ENCODE measurements at places on chromosomes 3 and 15.

DNA sequence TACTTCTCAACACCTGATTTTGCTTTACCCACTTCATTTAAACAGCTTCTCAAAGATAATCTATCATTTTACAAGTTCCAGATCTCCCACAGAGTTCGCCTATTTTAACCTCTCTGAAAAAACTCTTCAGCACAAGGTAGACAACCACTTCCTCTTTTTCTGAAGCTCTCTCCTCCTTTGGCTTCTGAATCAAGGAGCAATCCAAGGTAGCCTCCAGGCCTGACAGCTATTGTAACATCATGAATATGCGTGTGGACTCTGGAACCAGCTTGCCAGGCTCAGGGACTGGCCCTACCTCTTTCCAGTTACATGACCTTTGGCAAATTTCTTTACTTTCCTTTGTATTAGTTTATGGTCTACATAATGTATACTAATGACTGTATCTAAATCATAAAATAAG is 405.9 kb upstream of the ZNF385D start:
- DNase-seq = no peak

DNA sequence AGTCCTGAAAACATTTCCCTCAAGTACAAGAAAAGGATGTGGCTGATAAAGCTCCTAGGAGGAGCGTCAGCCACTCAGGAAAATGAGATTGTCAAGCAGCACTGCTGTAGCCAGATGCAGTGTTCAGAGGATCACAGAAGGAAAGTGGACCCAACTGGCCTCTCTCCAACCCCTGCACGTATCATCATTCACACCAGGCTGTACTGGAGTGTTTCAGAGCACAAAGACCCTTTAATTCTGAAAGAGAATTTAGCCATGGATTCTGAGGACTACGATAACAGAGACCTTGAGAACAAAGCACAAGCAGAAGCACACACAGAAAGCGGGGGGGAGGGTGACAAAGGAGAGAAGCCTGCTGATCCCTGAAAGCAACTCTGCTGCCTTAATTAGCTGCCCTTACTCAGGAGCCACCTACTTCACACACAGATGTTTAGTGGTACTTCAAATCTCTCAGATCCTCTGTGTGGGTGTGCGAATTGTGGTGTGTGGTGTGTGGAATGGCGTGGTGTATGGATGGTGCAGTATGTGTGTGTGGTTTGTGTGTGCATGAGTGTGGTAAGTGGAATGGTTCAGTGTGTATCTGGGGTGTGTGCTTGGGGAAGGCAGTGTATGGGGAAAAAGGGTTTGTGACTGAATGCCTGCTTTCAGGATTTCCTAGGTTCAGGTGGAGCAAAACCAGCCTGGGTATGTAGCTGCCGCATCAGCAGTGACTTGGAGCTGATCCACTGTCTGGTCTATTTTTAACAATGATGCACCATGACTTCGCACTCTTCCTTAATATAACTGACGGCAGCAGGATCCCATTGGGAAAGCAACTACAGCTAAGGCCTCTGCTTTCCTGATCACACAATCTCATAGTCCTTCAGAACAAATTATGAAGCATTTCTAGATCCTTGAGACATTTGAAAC is 192.5 kb downstream of the RSL24D1 start:
- DNase-seq = no peak

GRCh38 chr15:65376767-65377104 is 1.1 kb downstream of the IGDCC3 start:
- DNase-seq = no peak

GRCh38 chr3:193714523-193715137 is 121.6 kb downstream of the OPA1 start:
- DNase-seq = no peak

- DNase-seq = no peak
These were observed 64.9 kb downstream of the ATP10A start for GRCh38 chr15:25797936-25798901.

DNA sequence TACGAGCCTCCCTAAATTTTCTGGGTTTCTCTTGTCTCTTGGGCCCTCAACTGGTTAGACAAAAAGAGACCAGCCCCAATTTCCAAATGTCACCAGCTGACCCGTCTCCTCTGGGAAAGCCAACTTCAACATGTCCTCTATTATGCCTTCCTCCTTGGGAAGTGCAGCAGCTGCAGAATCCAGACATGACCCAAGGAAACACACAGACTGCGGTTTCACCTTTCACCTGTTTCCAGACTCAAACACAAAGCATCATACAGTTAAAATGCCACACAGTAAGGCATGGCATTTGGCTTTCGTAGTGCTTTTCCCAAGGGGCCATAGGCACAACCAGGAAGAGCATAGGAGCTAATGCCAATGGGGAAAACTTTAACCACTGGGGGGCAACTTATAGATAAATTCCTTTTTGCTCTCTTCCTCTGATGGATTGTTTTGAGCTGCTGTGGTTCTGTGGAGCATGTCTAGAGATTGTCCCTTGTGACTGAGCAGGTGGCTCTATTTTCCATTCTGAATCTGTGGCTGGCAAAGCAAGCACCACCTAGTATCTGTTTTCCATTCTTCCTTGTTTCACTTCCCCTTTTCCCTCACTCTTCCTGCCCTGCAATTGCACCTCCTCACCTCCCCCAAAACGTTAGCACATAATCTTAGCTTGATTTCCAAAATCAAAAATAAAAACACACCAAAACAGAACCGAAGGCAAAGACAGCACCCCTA is 49.3 kb downstream of the HHLA2 start:
- DNase-seq = no peak

DNA sequence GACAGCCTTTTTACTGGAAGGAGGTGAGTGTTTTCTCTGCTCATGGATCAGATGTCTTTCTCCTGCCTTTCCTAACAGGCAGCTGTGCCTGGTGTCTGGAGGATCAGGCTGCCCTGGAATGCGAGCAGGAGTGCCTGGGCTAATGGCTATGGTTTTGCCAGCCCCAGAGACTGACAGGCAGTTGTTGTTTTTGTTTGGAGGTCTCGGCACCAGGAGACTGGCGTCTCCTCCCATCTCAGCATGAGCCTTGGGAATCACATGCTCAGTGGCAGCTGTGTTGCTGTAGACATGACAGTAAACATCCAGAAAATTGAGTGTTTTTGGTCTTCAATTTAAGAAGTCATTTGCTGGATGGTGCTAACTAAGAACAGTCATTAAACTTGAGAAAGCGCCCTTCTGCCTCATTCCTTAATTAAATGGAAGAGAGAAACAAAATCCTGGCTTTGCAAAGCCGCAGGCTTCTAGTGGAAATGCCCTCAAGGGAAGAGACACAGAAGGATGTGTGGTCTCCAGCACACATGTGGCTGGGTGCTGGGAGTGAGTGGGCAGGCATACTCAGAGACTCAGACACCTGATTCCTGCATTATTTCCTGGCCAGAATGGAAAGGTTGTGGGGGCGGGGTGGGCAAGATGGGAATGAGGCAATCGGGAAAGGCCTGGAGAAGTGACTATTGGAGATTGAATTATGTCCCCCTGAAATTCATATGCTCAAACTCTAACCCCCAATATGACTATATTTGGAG is 97.0 kb upstream of the NMNAT3 start:
- no peak for DNase-seq

- no peak for DNase-seq
These were observed 45.3 kb downstream of the OSTN start for GRCh38 chr3:191244242-191244867.

GRCh38 chr3:64009528-64009927 is 13.8 kb downstream of the PSMD6 start:
- DNase-seq = no peak

DNA sequence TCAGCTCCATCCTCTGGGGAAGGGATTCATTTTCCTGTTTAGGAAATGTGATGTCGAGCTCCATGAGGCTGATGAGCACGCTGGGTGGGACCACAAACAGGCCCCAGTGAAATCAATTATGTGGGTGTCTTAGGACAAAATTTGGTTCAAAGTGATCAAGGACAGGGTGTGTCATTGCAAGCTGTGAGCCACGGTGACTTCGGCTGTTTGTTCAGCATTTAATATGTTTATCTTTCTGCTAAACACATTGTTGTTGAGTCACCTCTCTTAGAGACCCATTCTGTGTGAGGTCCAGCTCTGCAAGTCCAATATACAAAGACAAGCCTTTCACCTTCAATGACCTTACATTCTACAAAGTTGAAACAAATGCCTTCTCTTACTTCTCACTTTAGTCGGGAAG is 41.3 kb downstream of the SSR3 start:
- DNase-seq = no peak

DNA sequence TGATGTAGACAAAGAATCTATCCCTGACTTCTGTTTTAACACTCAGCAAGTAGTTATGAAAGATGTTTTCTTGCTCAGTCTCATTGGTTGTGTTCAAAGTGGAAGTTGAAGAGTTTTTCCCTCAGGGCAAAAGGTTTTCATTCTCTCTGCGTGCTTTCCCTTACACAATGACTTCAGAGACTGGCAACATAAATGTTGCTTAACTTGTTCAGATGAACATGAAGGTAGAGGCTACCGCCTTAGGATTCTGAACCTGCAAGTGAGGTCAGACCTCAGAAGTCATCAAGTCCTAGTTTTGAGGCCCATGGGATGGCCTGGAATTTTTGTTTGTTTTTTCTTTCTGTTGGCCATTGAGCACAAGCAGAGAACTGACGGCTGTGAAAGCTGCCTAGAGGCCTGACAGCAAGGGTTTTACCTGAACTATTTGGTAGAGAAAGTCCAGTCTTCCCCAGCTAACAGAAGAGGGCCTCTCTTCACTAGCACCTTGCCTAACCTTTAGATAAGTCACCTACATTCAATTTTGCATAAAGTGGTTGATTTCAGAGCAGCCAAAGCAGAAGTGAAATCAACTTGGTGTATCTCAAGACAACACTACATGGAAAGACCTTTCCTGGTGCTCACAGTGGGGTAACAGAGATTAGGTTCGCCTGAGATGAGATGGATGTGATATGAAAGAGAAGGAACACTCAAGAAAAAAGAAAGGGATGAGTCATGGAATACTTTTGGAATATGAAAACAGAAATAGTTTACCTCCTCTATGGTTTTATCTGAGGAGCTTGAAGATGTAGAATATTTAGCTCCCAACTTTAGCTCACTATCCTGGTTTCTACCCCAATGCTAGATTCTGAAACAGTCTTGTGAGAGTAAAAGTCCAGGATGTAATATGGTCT is 53.6 kb upstream of the AP4E1 start:
- DNase-seq = no peak

- no peak for DNase-seq
These were observed 145.0 kb downstream of the ADAM10 start for GRCh38 chr15:58604455-58604923.

DNA sequence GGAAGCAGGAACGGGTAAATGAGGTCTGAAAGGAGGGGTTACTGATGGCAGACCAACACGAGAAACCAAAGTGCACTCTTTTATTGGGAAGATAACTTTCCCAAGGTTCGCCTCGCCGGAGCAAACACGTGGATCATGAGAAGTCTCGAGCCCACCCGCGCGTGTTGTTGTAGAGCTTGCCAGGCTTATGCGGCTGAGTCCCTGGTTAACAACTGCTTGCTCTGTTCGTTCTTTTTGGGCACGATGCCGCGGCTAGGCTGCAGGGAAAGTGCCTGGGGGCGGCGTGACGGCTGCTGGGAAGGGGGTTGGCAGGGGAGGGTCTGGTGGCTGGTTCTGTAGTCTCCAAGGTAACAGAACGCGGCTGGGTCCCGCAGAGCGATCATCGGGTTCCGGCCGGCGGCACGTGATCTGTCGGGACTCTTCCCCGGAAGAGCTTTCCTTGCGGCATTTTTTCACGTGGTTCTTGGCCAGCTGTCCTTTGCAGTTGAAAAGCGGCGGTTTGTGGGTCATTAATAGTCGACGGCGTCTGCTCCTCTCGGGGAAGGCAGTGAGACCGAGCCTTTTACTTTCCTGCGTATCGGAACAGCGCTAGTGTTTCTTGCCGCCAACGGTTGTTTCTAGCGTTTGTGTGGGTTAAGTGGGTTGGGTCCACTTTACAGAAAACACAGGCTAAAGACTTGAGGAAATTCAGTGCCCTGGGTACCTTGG is 1.5 kb downstream of the MGA start:
- peak; percentile 80 for DNase-seq

DNA sequence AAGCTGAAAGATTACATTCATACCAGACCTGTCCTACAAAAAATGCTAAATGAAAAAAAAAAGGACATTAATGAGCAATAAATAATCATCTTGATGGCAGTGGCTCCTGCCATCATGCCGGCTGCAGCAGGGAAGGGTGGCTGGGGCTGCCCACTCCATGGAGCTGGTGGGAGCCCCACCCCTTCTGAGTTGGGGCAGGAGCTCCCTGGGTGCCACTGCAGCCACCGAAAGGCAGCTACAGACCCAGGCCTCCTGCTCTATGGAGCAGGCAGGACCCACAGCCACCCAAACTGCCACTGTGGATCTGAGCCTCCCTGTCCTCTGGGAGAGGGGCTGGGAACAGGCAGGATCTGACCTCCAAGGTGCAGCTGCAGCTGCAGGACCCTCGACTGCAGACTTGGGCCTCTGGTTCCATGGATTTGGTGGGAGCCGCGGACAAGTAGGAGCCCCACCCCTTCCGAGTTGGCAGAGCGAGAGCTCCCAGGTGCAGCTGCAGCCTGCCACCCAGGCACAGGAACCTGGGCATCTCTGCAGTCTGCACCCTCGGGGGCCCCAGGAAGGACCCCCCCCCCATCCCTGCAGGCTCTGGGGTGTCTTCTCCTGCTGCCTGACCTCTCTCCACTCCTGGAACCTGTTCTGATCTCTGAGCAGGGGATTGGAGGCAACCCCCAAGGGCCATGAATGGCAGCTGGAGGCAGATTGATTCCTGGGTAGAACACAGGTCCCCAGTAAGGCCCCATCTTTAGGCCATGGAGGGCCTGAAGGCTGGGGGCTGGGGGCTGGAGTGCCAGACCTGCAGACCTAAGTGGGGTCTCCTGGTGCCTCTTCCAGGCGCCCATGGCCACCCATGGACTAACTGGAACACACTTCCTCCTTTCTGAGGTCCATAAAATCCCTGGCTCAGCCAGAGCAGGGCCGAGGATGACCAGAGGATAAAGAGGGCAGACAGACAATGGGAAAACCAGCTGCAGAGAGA is 70.4 kb upstream of the TTC14 start:
- DNase-seq = no peak

DNA sequence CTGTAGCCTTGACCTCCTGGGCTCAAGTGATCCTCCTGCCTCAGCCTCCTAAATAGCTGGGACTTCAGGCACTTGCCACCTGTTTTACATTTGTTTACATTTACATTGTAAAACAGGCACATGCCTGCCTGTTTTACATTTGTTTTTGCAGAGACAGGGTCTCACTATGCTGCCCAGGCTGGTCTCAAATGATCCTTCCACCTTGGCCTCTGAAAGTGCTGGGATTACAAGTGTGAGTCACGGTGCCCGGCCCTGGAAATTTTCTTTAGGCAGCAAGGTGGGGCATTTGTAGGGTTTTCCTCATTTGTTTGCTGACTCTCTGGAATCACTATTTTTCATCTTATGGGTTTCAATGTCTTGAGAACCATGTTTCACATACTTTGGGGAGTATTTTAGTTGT is 25.0 kb downstream of the PIF1 start:
- no peak for DNase-seq

GRCh38 chr3:46325645-46326300 is 28.1 kb upstream of the CCR2 start:
- DNase-seq = no peak

GRCh38 chr15:33086500-33087121 is 107.9 kb downstream of the FMN1 start:
- DNase-seq = no peak

Data from left cardiac atrium (tissue), 4 donors.